ENCODE measurements at places on chromosomes 12 and 14. TPM values are rescaled to one million over a fixed set of nuclear protein-coding genes. Genes with fewer than 3 reads are reported as not detected.

GRCh38 chr12:41436076-41436475 lies 248.0 kb downstream of the PDZRN4 start:
- no peak for DNase-seq

- no peak for DNase-seq
Measured at GRCh38 chr12:75982979-75983660, 48.5 kb downstream of the PHLDA1 start.

GRCh38 chr14:55336691-55337090 lies 65.5 kb downstream of the FBXO34 start:
- DNase-seq: no peak

Gene PLEKHG7
- total RNA-seq: 0.31 TPM

DNA sequence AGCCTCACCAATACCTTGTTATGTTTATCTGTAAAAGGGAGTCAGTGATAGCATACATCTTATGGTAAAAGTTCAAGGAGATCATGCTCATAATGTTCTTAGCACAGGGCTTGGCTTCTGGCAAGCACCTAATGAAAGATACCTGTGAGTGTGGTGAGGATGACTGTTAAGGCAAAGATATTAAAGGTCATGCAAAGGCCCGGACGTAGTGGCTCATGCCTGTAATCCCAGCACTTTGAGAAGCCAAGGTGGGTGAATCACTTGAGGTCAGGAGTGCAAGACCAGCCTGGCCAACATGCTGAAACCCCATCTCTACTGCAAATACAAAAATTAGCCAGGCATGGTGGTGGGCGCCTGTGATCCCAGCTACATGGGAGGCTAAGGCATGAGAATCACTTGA lies 425.9 kb upstream of the TBX3 start:
- no peak for DNase-seq

Gene IKZF4
- total RNA-seq: 13.9 TPM

GRCh38 chr12:125050868-125051267 lies 14.4 kb upstream of the AACS start:
- no peak for DNase-seq

GRCh38 chr12:71415336-71416231 lies 24.0 kb upstream of the LGR5 start:
- peak; percentile 25 for DNase-seq

GRCh38 chr14:47085678-47086077 lies 434.1 kb upstream of the RPL10L start:
- no peak for DNase-seq

- DNase-seq: no peak
Measured at GRCh38 chr12:6547566-6547965, 8.3 kb downstream of the IFFO1 start.

GRCh38 chr12:126210026-126210425 lies 1144.8 kb downstream of the AACS start:
- no peak for DNase-seq

GRCh38 chr14:56844406-56845002 lies 34.2 kb upstream of the OTX2 start:
- no peak for DNase-seq

Gene PTHLH
- 0.50 TPM for total RNA-seq

GRCh38 chr12:130044991-130045621 lies 117.2 kb upstream of the FZD10 start:
- no peak for DNase-seq

Gene ANO4
- total RNA-seq: 13.0 TPM

- no peak for DNase-seq
Measured at GRCh38 chr12:60174476-60174875, 578.6 kb downstream of the SLC16A7 start.

DNA sequence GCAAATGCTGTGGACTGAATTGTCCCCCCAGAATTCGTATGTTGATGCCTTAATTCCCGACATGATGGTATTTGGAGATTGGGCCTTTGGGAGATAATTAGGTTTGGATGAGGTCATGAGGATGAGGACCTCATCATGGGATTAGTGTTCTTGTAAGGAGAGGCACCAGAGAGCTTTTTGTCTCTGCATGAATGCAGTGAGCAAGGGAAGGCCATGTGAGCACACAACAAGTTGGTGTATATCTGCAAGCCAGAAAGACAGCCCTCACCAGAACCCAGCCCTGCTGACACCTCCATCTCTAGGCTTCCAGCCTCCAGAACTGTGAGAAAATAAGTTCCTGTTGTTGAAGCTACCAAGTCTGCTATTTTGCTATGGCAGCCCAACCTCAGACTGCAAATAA lies 51.9 kb upstream of the SMCO2 start:
- no peak for DNase-seq

GRCh38 chr12:114257687-114258086 lies 148.3 kb downstream of the TBX5 start:
- no peak for DNase-seq

Gene CAPZA3
- 186 TPM for total RNA-seq

GRCh38 chr12:124438437-124439056 lies 128.9 kb downstream of the NCOR2 start:
- no peak for DNase-seq

Gene PTPN21
- total RNA-seq: 47.2 TPM

Gene RASSF8
- total RNA-seq: 71.7 TPM

GRCh38 chr12:12871587-12872138 lies 19.7 kb upstream of the GPRC5A start:
- no peak for DNase-seq

- peak; percentile 75 for DNase-seq
Measured at GRCh38 chr12:570435-570920, 92.8 kb downstream of the NINJ2 start.

- no peak for DNase-seq
Measured at GRCh38 chr12:119288576-119288975, 46.0 kb upstream of the CCDC60 start.

DNA sequence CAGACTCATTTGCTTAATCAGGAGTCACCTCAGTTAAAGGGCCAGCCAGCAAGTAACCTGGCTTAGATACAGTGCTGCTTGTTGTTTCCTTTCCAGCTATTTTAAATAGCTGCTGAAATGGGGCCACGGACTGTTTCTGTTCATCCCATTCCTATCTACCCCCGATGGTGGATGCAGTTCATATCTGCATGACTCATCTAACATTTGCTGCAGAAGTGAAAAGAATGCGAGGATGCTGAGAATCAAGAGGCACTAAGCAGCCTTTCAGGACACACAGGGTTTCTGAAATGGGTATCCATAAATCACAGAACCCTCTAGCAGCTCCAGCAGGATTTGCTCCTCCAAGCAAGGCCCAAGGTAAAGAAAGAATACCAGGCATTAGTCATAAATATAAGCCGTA lies 60.2 kb upstream of the RTRAF start:
- no peak for DNase-seq

DNA sequence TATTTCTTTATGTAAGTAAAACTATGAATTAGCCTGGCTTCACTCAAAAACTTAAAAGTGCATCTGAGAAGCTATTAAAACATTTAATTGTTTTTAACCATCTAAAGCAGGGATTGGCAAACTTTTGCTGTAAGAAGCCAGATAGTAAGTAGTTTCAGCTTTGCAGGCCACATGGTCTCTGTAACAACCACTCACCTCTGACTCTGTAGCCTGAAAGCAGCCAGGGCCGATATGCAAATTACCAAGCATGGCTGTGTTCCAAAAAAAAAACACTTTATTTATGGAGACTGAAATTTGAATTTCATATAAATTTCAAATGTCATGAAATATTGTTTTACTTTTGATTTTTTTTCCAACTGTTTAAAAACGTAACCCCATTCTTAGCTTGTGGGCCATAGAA lies 95.3 kb downstream of the CIT start:
- DNase-seq: no peak

DNA sequence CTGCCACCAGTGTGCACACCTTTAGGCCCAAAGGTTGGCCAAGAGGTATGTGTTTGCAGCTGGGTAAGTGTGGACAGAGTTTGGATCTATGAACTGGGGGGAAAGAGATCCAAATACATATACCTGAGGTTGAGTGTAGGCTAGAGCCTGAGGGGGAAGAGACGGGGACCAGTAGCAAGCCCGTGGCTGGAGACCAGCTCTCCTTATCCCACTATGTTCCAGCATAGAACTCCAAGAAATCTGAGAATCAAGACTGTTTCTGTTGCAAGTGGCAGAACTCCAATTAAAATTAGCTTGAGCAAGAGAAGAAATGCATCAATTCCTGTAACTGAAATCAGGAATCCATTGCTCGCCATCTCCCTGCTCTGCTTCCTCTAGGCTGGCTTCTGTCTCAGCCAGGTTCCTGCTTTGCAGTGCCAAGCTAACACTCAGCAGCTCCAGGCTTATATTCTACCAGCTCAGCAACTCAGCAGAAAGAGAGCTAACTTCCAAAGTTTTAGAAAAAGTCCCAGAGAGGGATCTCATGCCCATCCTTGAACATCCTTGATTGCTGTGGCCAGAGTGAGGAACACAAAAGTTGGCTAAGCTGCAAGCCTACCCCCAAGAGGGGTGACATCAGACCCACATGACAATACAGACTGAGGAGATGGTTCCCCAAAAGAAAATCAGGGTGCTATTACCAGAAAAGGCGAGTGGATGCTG lies 1.5 kb upstream of the PCK2 start:
- no peak for DNase-seq

DNA sequence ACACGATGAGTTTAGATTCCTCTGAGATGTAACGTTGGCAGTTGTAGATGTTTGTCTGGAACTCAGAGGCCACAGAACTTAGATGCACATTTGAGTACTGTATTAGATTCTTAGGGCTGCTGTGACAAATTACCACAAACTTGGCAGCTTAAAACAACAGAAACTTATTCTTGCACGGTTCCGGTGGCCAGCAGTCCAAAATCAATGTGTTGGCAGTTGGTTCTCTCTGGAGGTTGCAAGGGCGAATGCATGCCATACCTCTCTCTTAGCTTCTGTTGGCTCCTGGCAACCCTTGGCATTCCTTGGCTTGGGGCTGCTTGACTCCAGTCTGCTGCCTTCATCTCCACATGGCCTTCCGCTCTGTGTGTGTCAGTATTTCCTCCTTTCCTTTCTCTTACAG lies 118.9 kb downstream of the C12orf75 start:
- DNase-seq: no peak

Gene JAG2
- 21.3 TPM for total RNA-seq

- no peak for DNase-seq
Measured at GRCh38 chr12:75951399-75952278, 79.9 kb downstream of the PHLDA1 start.

Gene TAS2R46
- 5.4 TPM for total RNA-seq

- no peak for DNase-seq
Measured at GRCh38 chr14:55718551-55718950, 138.5 kb downstream of the KTN1 start.

Gene KCNJ8
- total RNA-seq: 2.0 TPM

- no peak for DNase-seq
Measured at GRCh38 chr14:54781961-54782750, 120.5 kb downstream of the GCH1 start.

DNA sequence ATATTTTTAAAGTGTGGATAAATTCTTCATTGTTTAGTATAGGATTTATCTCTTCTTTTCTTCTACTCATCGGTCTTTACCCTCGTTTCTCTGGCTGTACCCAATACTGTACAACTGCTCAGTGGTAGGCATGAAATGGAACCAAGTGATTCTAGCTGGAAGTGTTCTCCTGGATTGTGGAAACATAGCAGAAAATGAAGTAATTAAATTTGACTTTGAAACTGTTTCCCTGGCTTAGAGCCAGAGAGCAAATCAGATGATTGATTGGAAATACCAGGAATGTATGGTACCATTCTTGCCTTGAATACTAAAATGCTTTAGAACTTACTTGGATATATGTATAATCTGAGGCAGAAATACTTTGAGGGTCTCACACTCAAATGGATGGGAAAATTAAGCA lies 292.3 kb downstream of the ERC1 start:
- DNase-seq: no peak

- peak; percentile 93 for DNase-seq
Measured at GRCh38 chr14:61456720-61457119, 135.3 kb downstream of the PRKCH start.

GRCh38 chr14:97443412-97443811 lies 646.2 kb downstream of the VRK1 start:
- no peak for DNase-seq

Gene KNTC1
- total RNA-seq: 118 TPM

DNA sequence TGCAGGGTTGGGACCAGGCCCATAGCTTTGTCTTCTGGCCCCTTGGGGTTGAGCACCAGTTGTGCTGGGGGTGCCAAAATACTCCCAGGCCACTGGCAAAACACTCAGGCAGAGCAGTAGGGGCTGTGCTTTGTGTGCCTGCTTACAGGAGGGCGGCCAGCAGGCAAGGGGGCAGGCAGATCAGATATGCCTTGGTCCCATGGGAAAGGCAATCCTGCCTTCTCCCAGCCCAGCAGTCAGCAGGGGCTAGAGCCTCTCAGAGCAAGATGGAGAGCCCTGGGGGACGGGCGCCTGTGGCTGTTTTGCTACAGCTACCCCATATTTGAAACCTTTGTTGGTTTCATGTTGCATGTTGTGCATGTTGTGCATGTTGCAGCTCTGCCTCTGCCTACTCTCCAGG lies 36.2 kb upstream of the TMX1 start:
- DNase-seq: no peak

GRCh38 chr12:73678335-73678734 lies 859.3 kb upstream of the ATXN7L3B start:
- no peak for DNase-seq
